SJSA1 (cell line): ENCODE measurements at places on chromosomes 4 and X. TPM values are rescaled to one million over a fixed set of nuclear protein-coding genes. Genes with fewer than 3 reads are reported as not detected.

DNA sequence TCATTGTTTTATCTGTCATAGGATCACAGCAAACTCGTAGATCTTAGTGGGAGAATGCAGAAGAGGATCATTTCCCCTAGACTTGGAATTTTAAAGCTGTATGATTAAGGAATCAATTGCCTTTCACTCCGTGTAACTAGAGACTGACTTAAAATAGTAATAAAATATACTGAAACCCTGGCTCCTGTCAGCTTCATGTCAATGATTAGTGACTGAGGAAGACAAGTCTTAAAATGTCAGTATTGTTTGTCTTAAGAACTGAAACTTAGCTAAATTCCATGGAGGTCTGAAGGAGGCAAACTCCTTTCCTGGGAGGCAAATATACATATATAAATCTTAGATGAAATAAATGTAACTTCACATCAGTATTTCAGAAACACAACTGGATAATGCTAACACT lies 1016.7 kb upstream of the PCDH10 start:
- no peaks in the 10 kb centered on the region for H3K36me3 ChIP-seq
- no peak for DNase-seq
- no peak overlapping the region for H3K27ac ChIP-seq

Gene NUDT6
- 11.1 and 13.7 TPM in 2 replicates for total RNA-seq

Gene IL13RA1
- 47.7 and 52.3 TPM in 2 replicates for total RNA-seq

- no peak for DNase-seq
- no peaks in the 10 kb centered on the region for H3K4me1 ChIP-seq
- peaks cover 5% of the 10 kb centered on the region; the same call in 1 of the 2 replicates for H3K27me3 ChIP-seq
- no peak overlapping the region for H3K27ac ChIP-seq
Measured at GRCh38 chrX:48831909-48832291, 3.5 kb downstream of the PCSK1N start.

DNA sequence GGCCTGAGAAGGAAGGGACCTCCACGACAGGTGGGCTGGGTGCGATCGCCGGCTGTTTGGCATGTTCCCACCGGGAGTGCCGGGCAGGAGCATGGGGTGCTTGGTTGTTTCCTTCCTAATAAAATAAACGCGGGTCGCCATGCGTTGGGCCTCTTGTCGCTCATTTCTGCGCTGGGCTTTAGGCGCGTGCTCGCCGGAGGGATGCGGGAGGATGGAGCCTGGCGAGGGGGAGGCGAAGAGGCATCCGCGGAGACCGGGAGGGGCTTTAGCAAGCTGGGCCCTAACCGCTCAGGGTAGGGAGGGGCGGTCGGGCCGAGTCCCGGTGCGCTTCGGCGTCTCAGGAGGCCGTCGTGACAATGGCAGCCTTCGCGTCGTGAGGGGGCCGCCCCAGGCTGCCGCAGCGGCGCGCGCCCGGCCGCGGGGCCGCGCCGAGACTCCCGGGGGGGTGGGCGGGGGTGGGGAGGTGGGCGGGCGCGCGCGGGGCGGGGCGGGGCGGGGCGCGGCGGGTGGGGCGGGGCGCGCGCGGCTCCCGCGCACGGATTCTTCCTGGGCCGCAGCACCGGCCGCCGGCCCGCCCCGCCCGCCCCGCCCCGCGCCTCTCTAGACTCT lies 476 bp upstream of the GDI1 start:
- no peaks in the 10 kb centered on the region for H3K27me3 ChIP-seq
- no peak for DNase-seq
- peak overlapping the region; percentile 91 for H3K27ac ChIP-seq
- peak overlapping the region; percentile 88 for H3K4me3 ChIP-seq
- H3K4me1 ChIP-seq = peaks cover 10% of the 10 kb centered on the region
- H3K36me3 ChIP-seq = peaks cover 36% of the 10 kb centered on the region

Gene RGN
- total RNA-seq = not detected in 2 replicates

DNA sequence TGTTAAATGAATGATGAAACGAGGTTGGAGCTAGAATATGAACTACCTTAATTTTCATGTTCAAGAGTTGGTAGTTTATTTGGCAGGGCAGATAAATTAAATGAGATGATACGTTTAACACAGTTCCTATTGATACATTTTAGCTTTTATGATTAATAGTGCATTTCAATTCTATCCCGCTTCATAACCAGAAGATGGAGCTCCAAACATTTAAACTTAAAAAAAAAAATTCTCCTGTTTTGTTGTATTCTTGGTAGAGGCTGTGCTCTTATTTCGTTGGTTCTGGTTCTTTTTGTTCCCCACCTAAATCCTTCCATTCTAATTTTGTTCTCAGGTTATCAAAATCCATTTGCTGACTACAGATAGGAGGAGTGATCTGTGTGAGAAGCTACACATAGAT lies 71.8 kb upstream of the PTPN13 start:
- no peak overlapping the region for H3K4me3 ChIP-seq
- no peak overlapping the region for H3K27ac ChIP-seq
- DNase-seq = no peak
- H3K4me1 ChIP-seq = no peaks in the 10 kb centered on the region

Gene BEX5
- total RNA-seq = not detected in 2 replicates
